ENCODE measurements at places on chromosomes 7 and 10.

DNA sequence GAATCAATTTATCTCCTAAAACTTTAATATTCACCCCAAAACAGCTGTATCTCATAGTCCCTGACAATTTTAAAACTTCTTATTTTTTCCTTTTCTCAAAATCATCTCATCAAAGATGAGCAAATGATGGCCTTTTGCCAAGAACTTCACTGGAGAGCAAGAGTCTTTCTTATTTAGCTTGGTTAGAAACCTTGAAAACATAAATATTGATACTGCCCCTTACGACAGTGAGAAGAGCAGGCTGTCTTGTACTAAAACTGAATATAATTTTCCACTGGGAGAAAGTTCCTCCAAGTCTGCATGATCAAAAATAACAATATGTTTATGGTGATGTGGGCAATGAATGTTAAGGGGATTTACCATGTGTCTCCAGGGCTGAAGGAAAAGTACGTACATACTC lies 109.0 kb downstream of the COL28A1 start:
- DNase-seq, result no peak

GRCh38 chr7:26397796-26398426 lies 106.2 kb downstream of the SNX10 start:
- DNase-seq, result peak; percentile 21

DNA sequence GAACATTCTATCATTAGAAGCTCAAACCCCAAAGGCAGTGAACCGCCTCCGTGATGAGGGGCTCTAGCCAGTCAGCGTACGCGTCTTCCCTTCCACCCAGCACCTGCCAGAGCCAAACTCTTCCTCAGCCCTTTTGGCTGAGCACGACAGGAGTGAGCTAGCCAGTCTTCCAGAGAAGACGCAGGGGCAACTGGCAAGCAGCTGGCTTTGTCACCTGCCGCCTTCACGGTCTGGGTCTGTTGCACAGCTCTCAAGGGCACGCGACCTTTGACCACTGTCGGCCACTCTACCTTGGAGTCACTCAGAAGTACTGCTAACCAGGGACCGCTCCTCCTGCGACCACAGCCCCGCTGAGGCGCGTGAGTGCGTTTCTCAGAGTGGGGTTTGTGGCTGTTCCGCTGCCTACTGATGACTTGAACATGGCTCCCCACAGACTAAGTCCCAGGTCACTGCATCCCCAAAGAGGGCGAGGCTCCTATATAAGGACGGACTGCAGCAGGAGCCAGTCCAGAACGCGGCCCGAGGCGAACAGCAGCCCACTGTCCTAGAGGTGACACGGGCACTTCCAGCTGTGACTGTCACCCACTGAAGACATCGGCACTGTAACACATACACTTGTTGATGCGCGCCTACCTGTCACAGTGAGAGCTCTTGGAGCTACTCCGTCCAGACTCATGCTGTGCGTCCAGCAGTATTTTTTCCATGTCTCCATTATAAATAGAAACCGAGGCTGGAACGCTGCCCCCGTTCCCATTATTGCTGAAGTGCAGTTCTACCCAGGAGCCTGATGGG lies 8.4 kb downstream of the BNIP3 start:
- DNase-seq, result no peak

- no peak for DNase-seq
These were observed 39.4 kb downstream of the BTBD16 start for GRCh38 chr10:122310311-122311050.

DNA sequence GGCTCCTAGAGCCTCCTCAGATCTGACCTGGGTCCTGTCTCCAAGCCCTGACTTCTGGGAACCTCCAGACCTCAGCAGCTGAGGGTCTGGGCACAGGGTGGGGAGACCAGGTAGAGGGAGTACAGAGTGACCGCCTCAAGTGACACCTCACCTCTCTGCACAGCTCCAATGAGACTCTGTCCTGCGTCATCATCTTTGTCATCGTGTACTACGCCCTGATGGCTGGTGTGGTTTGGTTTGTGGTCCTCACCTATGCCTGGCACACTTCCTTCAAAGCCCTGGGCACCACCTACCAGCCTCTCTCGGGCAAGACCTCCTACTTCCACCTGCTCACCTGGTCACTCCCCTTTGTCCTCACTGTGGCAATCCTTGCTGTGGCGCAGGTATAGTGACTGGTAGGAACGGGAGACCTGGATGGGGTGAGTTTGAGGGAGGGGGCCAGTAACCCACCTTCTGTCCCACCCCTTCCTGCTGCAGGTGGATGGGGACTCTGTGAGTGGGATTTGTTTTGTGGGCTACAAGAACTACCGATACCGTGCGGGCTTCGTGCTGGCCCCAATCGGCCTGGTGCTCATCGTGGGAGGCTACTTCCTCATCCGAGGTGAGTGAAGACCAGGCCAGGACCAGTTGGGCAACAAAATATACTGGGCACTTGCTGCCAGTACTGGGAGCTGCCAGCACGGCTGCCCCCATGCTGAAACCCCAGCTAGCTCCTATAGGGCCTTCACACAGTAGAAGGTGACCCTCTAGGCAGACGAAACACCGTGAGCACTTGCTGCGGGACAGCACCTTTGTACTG lies 17.8 kb downstream of the SMO start:
- DNase-seq, result no peak

DNA sequence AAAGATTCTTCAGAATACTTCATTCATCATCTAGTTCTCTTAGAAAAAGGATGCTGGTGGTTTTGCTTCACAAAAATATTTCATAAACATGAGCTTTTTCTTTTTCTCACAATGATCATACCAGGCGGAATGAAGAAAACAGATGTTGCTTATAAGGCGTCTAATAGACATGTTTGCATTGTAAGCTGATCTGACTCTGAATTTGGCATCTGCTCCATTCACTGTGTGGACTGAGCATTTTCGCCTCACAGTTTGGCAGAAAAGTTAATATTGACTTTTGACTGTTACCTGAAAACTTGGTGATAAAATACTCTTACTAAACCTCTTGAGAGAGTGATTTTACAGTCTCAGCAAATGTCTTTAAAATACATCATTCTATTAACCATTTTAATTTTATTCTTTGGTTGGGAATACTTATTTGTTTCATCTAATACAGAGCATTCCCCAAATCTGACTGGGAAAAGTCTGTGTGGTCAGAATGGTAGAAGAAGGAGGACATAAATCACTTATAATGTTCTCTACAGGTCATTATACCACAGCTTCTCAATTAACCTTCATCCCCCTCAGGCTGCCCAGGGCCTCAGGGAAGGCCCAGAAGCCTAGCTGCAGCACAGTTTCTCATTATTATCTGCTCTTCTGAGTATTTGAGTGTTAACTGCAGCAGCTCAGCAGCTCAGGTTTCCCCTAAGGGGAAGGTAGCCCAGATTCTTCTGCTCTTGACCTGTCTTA lies 121.6 kb upstream of the KAT6B start:
- DNase-seq, result no peak

DNA sequence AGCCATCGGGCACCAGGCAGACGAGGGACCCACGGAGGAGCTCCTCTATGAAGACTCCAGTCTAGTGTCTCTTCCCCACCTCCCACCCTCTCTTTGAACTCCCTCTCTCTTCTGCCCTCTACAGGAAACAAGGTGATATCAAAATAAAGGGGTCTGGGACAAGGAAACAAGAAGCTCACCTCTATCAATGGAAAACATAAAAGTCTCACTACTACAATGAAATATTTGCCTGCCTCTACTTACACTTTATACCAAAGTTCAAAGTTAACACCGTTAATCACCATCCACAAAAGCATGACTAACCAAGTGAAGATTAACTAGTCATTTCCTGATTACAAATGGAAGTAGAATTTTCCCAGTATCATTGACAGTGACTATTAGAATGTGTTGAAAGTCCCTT lies 82.2 kb downstream of the PARD3 start:
- no peak for DNase-seq

DNA sequence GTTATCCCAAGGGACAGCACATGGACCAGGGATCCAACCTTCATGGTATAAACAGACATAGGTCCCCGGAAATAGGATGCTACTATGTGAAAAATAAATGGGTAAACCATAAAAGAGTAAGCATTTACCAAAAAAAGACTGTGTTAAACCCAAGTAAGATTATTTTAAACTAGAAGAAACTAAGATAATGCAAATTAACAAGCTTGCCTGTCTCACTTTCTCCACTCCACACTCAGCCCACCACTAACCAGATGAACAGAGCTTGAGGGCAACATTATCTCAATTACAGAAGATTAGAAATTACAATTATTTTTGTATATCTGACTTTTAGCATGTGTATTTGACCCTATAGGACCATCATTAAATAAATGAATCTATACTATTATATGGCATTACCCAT lies 117.2 kb upstream of the CAV2 start:
- DNase-seq, result no peak

DNA sequence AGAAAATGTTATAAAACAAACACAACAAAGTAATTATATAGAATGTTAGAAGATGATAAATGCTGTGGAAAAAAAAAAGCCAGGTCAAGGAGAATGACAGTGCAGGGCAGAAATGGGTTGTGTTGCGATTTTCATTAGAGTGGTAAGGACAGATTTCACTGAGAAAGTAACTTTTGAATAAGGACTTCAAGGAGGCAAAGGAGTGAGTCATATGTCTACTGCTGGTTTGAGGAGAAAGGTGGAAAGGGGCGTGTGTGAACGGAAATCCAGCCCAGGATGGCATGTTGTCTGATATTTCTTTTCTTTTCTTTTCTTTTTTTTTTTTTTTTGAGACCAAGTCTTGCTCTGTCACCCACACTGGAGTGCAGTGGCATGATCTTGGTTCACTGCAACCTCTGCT lies 12.3 kb upstream of the DLD start:
- no peak for DNase-seq

- no peak for DNase-seq
These were observed 465.0 kb upstream of the KLF6 start for GRCh38 chr10:4249841-4250586.

GRCh38 chr7:106054971-106055532 lies 57.1 kb downstream of the SYPL1 start:
- no peak for DNase-seq

DNA sequence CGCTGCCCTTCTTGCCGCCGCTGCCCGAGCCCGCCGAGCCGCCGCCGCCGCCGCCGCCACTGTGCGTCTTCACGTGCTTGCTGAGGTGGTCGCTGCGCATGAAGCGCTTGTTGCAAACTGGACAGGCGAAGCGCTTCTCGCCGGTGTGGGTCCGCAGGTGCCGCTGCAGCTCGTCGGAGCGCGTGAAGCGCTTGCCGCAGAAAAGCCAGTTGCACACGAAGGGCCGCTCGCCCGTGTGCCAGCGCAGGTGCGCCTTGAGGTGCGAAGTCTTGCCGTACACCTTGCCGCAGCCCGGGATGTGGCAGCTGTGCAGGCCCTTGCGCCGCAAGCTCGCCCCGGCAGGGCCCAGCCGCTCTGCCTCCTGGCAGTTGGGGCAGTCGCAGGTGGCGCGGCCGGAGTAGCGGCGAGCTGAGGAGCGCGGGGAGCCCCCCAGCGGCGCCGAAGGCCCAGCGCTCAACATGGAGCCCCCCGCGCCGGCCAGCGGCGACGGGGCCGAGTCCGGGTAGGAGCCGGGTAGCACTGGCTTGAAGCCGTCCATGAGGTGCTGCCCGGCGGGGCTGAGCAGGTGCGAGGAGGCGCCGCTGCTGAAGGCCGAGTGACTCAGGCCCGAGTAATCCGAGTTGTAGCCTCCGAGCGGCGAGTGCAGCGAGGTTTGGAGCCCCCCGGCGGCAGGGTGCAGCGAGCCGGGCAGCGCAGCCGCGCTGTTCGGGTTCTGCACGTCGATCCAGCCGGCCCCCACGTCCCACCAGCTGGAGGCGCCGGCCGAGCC lies 2.1 kb downstream of the SP8 start:
- DNase-seq, result no peak

- no peak for DNase-seq
These were observed 290.6 kb upstream of the PHYHIPL start for GRCh38 chr10:58885686-58886345.

DNA sequence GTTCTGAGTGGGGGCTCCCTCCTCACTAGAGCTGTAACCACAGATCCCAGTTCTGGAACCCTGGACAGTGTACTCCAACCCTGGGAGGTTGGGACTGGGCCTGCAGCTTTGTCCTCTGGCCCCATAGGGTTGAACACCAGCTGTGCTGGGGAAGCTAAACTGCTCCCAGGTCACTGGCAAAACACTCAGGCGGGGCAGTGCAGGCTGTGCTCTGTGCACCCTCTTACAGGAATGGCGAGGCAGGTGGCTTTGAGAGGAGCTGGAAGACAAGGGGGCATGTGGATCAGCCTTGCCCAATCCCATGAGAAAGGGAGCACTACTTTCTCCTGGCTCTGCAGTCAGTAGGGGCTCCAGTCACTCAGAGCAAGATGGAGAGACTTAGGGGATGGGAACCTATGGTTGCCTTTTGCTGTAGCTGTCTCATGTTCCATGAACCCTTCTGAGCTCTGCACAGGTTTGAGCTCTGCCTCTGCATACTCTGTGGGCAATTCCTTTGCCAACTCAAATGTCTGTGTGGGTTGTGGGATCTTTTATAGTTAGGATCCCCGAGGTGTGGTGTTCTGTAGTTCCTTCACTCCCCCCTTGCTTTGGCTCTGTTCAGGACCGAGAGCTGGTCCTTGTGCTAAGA lies 90.7 kb downstream of the SLC25A40 start:
- DNase-seq, result no peak

DNA sequence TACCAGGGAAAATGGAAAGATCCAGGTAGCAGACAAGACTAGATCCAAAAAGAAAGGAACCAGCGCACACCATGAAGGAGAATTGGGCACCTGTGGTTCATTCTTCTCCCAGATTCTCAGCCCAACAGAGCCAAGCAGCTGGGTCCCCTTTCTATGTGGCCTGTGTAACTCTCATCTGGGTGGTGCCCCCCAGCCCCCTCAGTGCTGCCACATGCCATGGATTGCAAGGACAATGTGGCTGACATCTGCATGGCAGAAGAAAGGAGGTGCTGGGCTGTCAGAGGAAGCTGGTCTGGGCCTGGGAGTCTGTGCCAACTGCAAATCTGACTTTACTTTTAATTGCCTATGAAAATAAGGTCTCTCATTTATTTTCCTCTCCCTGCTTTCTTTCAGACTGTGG lies 21.4 kb downstream of the PRSS2 start:
- no peak for DNase-seq

GRCh38 chr10:89553064-89553734 lies 17.8 kb upstream of the SLC16A12 start:
- no peak for DNase-seq

DNA sequence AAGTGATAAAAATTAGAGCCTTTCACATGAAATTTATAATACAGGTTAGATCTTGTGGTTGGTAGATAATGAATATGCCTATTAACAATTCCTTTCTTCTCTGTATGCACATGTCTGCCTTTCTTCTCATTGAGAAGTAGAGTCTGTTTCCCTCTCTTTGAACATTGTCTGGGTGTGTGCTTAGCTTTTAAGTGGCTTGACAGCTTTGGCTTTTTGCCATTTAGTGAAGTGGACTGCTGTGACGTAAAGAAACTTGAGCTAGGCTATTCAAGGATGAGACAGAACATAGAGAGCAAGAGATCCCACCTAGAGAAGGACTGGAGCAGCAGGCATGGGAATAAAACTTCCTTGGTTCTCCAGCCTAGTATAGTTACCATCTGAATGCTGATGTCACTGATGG lies 996.7 kb upstream of the CELF2 start:
- DNase-seq, result no peak

DNA sequence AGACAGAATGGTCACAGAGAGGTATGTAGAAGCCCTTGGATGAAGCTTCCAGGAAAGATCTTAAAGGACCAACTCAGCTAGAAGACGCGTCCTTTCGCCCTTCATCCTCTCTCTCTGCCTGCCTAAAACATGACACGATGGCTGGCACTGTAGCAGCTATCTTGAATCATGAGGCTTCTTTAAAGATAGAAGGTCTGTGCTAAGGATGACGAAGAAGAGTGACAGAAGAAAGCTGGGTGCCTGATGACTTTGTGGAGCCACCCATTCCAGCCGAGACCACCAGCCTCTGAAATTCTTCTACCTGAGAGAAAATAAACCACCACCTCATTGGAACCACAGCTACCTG lies 25.5 kb downstream of the WDR86 start:
- DNase-seq, result no peak
